Substantia nigra (tissue), 51 donors: ENCODE measurements at places on chromosomes 5 and 9.

- DNase-seq = no peak
Observed at GRCh38 chr5:35096932-35097331, 49.2 kb upstream of the AGXT2 start.

- DNase-seq = no peak
Observed at GRCh38 chr9:35976726-35977125, 18.8 kb upstream of the OR2S2 start.

- DNase-seq = no peak
Observed at GRCh38 chr5:165956854-165957253, 2334.6 kb upstream of the WWC1 start.

GRCh38 chr9:34636791-34637355 lies 714 bp downstream of the SIGMAR1 start:
- DNase-seq = no peak

- no peak for DNase-seq
Observed at GRCh38 chr5:102799017-102799416, 43.9 kb downstream of the PAM start.

- DNase-seq = peak; percentile 26
Observed at GRCh38 chr5:43305948-43306565, 7.2 kb downstream of the HMGCS1 start.

DNA sequence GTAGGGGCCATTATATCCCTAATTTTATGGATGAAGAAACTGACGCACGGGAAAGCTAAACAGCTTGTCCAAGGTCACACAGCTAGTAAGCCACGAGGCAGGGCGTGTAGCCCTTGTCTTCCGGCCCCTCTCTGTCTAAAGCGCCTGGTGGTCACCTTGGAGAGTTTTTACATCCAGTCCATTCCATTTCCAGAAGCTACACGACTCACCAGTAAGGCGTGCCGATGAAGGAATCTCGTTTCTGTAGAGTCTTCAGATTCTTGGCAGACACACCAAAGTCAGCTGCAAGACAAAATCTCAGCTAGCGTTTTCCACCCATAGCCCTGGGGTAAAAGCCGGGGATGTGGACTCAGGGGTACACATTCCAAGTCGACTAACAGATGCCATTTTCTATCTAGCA lies 80.5 kb downstream of the STK10 start:
- DNase-seq = no peak

DNA sequence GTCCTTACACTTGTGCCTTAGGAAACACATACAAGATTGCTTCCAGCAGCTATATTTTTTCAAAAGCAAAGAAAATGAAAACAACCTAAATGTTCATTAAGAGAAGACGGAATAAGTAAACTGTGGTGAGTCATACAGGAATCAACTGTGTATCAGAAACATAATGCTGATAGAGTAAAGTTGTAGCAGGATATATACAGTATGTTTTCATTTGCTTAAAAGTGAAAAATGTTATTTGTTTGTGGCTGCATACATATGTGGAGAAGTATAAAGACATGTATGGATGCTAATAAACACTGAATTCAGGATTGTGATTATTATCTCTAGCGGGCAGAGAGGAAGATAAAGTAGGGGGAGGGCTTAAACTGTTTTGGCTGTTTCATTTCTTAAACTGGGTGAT lies 8.3 kb downstream of the DCTN4 start:
- no peak for DNase-seq

GRCh38 chr5:167710444-167711073 lies 580.9 kb upstream of the WWC1 start:
- DNase-seq = no peak

DNA sequence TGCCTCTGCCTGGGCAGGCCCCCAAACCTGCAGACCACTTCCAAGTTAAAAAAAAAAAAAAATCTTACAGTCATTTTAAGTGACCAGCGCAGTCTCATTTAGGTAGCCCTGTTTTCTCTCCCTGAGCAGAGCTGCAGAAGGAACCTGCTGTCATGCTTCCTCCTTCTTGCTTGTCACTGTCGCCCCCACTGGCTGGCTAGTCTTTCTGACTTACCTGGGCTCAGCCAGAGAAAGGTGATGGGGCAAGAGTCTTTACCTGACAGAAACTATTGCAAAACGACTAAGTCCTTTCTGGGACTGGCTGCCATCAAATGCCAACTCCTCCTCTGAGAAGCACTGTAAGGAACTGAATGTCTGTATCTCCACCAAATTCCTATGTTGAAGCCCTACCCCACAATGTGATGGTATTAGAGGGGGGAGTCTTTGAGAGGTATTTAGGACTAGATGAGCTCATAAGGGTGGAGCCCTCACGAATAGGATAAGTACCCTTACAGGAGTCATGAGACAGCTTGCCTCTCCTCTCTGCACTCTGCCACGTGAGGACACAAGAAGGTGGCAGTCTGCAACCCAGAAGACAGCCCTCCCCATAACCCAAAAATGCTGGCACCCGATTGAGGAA lies 58.4 kb upstream of the SHC3 start:
- no peak for DNase-seq

DNA sequence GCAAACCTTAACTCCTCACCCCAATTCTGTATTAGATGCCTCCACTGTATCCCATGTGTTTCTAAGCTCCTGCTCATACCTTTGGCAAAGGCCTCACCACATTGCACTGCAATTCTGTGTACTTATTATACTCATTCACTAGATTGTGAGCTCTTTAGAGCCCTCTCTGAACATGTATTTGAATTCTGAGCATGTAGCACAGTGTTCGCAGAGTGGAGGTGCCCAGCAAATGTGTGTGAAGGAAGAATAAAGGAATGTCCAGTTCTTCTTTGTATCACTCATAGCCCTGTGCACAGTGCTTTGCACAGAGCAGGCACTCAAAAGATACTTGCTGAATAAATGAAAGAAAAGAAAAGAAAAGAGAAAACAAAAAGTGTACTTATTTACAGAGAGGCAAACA lies 301.1 kb upstream of the EFNA5 start:
- DNase-seq = no peak

DNA sequence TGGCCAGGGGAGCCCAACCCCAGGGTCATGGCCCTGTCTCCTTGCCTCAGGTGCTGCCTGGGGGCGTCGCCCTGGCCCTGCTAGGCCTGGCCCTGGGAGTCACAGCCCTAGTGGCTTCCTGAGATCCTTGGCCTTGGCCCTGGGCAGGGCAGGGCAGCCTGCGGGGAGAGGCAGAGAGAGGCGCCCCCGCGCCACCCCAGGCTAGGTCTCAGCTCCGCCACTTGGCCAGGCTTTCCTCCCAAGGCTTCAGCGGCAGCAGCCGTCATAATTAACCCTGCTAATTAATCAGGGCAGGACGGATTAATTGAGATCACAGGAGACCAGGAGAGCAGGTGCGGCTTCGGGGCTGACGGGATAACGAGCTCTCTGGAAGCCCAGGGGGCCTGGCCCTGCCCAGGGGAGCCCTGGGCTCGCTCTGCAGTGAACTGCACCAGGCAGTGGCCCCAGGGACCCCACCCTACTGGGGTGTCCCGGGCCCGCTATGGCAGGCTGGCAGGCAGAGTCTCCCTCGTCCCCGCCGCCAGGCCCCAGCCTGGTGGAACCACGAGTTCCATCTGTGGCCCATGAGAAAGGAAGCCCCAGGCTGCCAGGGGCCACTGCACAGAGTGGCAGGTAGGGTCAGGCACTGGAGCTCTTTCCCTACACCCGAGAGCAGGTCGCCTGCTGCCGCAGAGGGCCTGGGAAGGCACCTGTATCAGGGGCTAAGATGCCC lies 269.6 kb downstream of the PBX3 start:
- DNase-seq = no peak

DNA sequence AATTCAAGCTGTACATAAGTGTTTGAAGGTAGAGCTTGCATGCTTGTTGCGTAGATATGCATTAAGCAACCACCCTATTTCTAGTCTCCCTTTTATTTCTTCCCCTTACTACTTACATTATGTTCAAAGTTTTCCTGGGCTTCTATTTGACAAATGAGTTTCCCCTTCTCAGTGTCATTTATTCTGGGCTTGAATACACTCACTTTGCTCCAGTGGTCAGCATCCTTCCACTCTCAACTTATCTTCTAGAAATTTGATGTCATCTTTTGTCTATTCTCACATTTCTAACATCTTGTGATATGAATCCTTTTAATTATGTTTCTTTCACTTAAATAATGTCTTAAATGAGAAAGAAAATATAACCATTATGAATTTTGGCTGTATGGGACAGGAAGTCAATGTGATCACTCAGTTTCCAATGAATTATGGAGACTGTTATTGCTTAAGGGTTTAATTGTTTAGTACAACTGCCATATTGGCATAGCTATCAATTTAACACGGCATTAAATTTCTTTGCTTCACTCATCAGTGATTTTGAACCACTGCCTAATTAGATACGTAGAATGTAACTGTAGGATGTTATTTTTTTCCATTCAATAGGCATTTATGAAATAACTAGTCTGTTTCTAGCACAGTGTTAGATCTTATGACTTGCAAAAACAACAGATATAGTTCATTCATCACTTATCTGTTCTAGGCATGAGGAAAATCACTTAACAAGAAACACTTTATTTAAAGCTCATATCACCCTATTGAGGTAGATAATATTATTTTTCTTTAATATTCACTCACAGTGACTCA lies 105.5 kb upstream of the CDH12 start:
- DNase-seq = no peak

DNA sequence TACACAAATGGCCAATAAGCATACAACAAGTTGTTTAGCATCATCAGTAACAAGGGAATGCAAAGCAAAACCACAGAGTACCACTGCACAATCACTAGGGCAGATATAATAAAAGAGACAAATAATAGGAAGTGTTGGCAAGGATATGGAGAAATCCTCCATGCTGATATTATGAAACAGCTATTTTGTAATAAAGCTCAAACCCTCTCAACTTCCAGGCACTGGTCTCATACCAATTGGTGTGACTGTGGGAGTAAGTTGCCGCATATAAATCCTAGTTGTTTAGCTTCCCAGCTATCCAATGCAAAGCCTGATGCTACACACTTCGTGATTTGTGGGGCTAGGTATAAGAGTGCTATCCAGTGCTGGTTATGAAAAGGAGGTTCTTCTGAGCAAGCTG lies 88.6 kb downstream of the SMIM23 start:
- no peak for DNase-seq

GRCh38 chr9:80811656-80812055 lies 877.7 kb downstream of the TLE1 start:
- no peak for DNase-seq

- DNase-seq = peak; percentile 35
Observed at GRCh38 chr9:136526625-136527066, 19.2 kb downstream of the NOTCH1 start.

- DNase-seq = no peak
Observed at GRCh38 chr9:108803428-108804065, 52.2 kb downstream of the ACTL7B start.

DNA sequence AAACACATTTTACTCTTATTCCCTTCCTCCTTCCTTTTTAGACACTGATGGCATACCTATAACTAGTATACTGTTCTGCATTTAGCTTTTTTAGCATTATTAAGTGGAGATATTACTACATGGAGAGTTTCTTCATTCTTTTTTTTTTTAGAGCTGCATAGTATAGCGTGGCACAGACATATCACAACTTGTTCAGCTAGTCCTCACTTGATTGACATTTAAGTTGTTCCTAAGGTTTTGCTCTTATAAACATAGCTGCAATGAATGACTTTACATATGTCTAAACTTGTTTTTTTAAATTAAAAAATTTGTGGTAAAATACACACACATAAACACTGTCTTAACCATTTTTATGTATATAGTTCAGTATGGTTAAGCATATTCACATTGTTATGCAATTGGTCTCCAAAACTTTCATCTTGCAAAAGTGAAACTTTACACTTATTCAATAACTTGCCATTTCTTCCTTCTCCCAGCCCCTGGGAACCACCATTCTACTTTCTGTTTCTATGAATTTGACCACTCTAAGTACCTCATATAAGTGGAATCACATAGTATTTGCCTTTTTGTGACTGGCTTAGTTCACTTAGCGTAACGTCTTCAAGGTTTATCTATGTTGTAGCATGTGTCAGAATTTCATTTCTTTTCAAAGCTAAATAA lies 48.7 kb downstream of the ANKDD1B start:
- no peak for DNase-seq

DNA sequence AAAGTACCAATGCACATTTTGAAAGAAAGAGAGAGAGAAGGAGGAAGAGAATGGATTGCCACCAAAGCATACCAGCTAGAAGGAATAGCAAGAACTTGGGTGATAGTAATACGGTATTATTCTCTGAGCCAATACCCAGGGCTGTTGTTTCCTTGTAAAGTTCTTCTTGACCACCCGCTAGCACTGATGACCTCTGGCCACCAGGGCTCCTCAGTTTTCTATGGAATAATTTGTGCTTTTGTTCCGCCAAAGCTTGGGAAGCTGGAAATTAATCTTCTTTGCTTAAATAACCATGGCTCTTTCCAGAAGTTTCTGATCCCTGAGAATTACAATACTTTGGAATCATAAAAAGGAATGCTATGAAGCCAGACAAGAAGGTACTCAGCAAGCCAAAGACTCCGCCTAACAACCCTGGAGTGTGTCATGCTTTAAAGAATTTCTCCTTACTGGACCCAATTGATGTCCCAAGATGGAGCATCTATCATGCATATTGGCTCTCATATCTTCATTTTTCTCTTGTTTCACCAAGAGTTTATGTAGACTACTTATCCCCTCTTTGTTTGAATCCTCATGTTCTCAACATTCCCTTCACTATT lies 29.8 kb downstream of the OR2K2 start:
- no peak for DNase-seq

DNA sequence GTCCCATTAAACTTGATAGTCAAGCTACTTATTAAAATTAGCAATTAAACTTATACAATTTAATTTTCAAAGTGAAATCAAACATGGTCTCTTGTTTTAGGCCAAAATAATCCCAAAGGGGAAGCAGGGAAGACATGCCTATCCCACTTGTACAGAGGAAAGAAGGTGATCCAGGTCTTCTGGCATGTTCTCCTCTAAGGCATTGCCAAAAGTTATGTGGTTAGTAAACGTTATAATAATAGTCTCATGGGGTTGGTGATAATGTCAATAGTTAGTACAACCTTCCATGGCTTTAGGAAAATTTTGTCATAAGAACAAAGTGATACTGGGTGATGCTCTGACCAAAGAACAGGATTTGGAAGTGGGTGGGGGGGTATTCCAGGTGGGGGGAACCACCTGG lies 52.8 kb downstream of the ROR2 start:
- DNase-seq = no peak

DNA sequence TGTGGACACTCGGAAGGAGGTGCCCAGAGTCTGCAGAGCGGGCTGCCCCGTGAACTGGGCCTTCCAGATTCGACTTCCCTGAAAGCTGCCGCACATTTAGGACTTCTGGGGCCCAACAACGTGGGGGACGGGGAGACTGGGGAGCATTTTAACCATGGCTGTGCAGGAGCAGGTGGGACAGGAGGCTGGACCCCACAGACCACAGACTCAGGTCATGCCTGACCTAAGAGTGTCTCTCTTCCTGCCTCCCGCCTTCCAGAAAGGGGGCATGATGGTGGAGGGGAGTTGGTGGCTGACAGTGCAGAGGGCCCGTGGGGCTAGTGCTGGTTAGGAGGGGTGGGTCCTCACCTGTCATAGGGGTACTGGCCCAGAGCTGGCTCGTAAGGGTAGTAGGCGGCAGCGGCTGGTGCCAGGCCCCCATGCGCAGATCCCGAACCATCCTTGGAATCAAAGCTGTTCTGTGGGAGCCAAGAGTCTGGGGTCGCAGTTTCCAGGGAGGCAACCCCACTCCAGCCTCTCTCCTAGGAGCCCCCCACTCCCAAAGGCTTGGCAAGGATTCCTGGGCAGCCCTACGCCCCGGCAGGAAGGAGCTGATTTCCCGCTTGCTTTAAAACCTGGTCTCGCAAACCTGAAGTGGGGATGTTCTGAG lies 2.2 kb downstream of the IRX4 start:
- no peak for DNase-seq

GRCh38 chr9:86128235-86128822 lies 29.0 kb upstream of the GOLM1 start:
- no peak for DNase-seq

GRCh38 chr5:172642926-172643871 lies 2.1 kb downstream of the NEURL1B start:
- DNase-seq = no peak
